ENCODE measurements at places on chromosomes 12 and 14.

GRCh38 chr12:47165934-47166333 is 86.2 kb upstream of the AMIGO2 start:
- no peak for DNase-seq

GRCh38 chr12:32117316-32117715 is 10.7 kb downstream of the BICD1 start:
- no peak for DNase-seq

- DNase-seq = no peak
These were observed 87.8 kb downstream of the MED13L start for GRCh38 chr12:116189692-116190091.

DNA sequence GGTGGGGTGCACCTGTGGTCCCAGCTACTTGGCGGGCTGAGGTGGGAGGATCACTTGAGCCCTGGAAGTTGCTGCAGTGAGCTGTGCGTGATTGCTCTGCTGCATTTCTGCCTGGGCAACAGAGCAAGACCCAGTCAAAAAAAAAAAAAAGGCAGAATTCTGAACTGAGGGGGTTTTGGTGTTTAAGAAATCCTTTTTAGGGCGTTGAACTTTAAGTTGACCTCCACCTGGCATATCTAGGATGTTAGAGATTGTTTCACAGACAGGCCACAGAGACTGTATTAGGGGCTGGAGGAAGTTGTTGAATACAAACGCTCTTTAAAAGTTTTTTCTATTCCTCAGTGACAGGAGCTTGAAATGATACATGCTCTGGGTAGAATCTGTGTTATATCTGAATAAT is 60.5 kb downstream of the FBXW8 start:
- DNase-seq = no peak

DNA sequence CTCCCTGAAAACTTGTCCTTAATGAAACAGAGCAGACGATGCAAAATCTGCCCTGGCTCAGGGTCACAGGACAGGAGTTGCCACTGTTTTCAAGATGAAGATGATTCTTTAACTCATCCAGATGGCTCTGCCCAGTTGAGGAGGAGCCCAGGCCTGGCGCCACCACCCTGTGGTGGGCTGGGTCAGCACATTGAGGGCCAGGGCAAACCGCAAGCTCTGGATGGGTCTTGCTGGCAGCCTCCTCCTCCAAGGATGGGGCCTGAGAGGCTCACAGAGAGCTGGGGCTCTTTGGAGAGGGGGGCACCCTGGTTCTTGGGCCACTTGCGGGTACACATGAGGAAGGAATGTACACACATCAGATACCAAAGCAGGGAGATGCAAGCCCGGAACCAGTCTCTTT is 158.2 kb downstream of the NUAK1 start:
- no peak for DNase-seq

- no peak for DNase-seq
These were observed 222.9 kb downstream of the C12orf50 start for GRCh38 chr12:87806310-87806709.

DNA sequence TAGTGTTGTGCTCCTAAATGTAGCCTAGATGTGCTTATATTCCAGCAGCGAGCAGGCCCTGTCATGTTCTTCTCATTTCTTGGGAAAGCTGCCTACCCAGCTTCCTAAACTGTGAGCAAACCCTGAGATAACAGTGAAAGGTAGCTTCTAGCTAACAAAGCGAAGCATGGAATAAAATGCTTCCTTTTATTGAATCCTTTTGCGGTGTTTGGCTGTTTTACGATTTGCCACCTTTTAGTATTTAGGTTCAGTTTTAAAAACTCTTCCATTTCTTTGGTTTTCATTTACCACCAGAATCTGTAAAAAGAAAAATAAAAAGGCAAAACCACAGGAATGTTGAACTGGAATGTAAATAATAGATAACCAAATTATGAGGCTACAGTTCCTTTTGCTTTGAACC is 5.0 kb upstream of the PKP2 start:
- no peak for DNase-seq

GRCh38 chr12:132633901-132634300 is 15.3 kb downstream of the P2RX2 start:
- DNase-seq = no peak

DNA sequence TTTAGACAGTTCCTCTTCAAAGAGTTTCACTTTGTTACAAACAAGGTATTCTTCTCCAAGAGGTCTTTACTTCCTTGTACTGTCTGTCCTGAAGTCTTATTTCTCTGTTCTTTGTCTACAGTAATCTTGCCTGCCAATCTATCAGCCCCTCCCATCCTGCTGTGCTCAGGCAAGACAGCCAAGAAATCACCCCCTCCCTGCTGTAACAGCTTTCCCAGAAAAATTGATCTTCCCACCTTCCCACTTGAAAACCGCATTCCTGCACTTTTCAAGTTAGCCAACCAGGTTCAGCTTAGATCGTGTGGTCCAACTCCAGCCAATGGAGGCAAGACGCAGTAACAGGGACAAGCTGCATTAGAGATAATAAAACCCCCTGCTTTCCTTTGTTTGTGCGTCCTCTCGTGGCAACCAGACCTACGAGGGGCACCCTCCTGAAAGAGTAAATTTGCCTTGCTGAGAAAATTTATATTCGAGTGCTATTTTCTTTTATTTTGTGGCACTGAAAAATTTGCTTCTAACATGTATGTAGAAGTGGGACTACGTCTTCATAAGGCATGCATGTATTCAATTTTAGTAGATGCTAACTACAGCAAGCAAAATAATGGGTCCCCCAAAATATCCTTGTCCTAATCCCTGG is 46.5 kb upstream of the ESR2 start:
- no peak for DNase-seq

GRCh38 chr14:29016050-29016900 is 249.7 kb downstream of the FOXG1 start:
- DNase-seq = peak; percentile 23

DNA sequence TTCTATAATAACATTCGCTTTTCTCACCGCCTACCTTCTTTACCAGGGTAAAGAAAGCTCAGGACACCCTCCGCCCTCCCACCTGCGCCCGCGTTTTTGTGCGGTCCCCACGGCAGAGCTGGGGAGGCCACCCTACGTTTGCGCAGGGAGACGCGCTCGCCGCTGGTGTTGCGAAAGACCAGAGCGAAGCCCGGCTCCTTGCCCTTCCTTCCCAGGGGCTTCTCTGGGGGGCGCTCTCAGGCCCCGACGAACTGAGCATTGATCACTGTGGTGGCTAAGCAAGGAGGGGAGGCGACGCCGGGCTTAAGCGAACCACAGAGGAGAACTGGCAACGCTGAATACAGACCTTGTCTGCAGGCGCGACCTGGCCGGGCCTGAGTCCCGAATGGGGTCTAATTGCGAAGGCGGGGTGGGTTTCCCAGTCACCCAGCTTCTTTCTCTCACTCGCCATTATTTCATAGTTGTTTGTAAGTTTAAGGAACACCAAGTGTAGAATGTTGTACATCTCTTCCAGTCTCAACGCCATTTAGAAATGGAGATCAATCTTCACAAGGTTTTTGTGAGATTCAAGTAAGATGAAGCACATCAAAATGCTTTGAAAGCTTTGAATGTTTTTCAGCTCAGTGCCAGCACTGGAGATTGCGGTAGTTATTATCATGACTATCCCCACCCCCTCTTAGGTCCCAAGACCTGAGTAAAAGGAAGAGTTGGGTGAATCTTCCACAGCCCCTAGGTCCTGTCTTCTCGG is 1.7 kb upstream of the NKX2-1 start:
- no peak for DNase-seq

DNA sequence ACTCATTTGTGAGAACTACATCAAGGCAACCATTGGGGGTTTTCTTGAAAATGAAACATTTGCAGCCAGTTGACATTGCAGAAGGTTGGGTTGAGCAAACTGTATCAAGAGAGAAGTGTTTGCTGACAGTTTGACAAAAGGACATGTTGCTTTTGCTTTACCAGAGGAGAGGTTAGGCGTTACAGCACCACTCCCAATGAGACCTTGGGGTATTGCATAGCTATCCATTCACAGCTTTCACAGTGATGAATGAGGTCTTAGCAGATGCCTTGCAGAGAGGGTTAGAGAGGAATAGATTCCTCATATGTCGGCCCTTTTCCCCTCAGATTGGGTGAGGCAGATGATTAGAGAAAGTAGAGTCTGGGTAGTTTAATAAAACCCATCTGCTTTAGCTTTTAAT is 988.9 kb upstream of the FLRT2 start:
- DNase-seq = no peak

- DNase-seq = peak; percentile 84
These were observed 14.0 kb downstream of the KCTD10 start for GRCh38 chr12:109462868-109463692.

GRCh38 chr14:54567224-54567638 is 303 bp downstream of the SAMD4A start:
- no peak for DNase-seq

DNA sequence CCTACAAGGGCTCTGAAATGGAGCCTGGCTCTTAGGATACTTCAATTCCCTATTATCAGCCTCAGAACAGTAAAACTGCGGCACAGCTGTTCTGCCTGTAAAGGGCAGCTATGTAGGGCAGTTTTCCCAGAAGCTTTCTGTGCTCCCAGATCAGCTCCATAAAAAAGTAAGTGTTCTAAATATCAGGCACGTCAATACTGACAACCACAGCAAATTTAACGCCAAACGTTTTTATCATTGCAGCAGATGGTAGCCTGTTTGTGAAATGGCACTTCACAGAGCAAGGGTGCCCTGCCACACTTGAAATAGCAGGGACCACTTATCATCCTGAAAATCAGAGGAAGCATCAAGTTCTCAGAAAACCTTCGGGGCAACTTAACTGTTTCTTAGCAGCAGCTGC is 54.8 kb upstream of the PTHLH start:
- no peak for DNase-seq

DNA sequence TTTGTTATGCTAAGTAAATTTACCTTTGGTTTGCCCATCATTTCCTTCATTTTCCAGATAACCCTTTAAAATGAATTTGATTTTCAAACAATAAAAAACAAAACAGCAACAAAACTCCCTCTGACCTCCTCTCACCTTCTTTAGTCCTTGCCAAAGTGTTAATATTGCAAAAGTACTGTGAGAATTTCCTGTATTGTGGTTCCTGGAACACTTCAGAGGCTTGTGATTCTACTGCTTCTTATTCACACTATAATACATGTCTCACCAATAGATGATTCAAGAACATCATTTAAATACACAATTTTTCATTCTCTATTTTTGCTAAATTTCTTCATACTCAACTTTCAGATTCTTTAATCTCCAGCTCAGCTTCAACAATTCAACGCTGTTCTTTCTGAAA is at the start of gene KLRD1:
Gene KLRD1 (plus strand): TSS at position 241 of the 400 bp plus-strand sequence. CDS start 208 bp downstream, outside the sequence.
- no peak for DNase-seq

GRCh38 chr12:32290411-32290810 is 108.9 kb upstream of the FGD4 start:
- DNase-seq = no peak

DNA sequence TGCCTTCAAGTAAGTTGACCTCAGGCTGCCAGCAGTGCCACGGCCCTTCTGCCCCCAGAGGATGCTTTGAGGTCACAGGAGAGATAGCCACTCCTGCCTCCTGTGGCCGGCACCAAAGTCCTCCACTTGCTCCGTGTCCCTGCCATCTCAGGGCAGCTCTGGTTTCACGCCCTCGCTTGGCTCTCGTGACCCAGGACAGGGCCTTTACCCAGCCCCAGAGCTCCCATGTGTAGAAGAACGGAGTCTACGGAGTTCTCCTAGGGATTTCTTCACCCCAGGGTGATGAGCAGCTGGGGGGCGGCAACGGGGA is 178.1 kb downstream of the ADGRD1 start:
- DNase-seq = no peak

- DNase-seq = no peak
These were observed 199.8 kb upstream of the NAV3 start for GRCh38 chr12:77630790-77631445.

DNA sequence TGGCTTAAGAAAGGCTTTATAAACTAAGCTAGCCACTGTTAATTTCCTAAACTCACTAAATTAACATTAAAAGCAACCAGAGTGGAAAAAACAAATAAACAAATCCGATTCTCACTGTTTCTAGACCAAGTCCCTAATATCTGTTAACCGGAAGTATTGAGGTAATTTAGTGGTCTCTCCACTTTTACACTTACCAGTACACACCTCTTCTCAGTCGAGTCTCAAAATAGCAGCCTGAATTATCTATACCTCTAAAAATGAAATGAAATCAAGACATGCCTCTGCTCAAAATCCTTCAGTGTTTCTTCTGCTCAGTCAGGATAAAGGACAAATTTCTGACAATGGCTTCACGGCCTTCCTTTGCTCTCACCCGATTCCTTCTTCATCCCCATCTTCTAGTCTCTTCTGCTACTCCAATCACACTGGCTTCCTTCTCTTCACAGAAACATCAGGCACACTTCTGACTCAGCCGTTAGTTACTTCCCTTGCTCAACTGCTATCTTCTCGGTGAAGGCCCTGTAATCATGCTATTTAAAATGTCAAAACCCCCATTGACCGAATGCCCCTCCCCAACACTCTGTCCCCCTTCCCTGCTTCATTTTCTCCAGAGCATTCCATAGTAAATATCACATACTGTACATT is 161.3 kb downstream of the KITLG start:
- DNase-seq = no peak

GRCh38 chr14:65554837-65555236 is 142.3 kb downstream of the FUT8 start:
- no peak for DNase-seq

DNA sequence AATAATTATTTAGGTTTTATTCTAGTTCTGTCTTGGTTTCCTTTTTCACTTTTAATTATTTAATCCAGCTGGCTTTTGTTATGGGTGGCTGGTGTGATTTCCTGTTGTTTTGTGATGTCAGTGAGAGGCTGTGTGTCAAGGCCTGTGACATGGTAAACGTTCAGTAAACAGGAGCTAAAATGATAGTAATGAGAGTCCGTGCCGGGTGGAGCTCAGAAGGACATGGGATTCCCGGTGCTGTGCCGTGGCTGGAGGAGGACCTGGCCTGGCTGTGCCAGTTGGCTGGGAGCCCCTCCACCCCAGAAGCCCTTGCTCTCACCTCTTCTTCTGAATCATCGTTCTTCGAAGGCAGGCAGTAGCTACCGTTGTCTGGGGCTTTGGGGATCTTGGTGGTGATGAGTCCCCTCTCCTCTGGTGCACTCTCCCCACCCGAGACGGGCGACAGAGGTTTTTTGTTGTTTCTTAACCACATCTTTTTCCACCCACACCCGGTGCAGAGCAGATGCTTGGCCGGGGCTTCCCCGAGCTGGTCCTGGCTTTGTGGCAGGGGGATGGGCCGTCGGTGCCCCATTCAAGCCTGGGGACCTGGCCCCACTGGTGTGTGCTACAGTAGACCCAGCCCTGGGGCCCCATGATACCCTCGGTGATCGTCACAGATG is 29.1 kb downstream of the SH2B3 start:
- peak; percentile 84 for DNase-seq

DNA sequence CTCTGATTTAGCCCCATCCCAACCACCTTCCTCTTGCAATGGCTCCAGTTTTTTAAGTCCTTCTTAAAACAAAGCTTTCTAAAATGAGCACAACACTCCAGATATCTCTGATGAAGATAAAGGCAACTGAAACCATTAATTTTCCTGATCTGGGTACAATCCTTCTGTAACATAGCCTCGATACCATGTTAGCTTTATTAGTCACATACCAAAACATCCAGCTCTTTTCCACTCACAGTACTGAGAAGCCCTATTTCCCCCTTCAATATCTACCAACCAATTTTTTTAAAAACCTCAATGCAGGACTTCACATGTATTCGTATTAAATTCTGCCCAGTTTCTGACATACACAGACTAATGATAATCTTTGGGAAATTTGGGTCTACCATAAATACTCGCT is 105.9 kb downstream of the MED13L start:
- DNase-seq = no peak
